ENCODE measurements at places on chromosomes 2 and 18.

DNA sequence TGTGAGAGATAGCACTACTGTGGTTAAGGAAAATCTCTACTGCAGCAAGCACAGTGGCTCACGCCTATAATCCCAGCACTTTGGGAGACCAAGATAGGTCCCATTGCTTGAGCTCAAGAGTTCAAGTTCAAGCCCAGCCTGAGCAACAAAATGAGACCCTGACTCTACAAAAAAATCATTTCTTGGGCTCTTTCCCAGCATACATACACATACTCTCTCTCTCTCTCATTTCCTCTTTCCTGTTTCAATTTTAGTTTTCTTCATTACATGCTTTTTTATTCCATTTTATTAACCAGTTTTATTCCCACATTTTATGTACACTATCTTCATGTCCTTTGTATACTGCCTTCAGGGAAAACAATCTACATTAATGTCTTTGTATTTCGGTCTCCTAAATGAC is 14.6 kb downstream of the WDR33 start:
- no peak for DNase-seq

GRCh38 chr18:456361-457139 is 44.0 kb downstream of the COLEC12 start:
- DNase-seq, result peak; percentile 64

DNA sequence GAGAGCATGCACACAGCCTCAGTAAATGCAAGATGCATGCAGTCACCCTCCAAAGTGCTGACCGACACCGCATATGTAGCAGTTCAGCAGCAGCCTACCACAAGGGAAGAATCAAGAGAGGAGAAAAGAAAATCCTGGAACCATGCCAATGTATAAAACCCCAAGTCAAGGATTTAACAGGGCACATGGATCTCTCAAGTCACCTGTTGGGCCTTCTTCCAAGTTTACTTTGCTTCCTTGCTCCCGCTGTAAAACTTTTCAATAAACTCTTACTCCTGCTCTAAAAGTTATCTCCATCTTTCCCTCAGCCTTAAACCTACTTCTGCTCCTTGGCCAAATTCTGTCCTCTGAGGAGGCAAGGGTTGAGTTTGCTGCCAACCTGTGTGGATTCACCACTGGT is 147.8 kb upstream of the MAP2 start:
- no peak for DNase-seq

DNA sequence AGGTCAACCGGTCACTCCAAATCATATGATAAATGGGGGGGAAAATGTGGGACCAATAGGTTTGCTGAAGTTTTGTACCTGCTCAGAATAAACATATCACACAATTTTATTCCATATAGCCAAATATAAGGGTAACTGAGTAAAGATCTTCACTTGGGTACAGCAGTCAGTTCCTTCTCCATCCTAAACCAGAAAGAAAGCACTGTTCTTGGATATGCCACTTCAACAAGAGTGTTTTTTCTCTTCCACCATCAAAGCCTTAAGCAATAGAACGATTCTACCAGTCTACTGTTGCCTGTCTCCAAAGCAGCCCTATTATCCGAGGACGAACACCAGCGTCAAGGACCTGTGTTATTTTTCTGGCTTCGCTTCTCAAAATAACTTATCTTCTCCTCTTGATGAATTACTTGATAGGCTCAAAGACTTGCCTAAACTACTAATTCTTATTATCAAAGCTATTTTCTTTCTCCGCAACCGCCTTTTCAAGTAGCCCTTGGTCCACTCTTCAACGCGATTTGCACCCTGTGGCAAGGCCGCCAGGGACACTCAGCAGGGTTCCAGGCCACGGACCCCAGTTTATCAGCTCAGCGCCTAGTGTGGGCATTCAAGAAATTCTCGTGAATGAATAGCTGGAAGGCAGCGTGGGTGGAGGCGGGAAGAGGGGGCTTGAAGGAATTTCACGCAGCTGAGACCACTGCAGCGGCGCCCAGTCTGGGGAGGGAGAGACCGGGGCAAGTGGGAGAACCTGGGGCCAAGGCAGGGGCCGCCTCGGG is 646 bp downstream of the ALS2 start:
- peak; percentile 3 for DNase-seq

DNA sequence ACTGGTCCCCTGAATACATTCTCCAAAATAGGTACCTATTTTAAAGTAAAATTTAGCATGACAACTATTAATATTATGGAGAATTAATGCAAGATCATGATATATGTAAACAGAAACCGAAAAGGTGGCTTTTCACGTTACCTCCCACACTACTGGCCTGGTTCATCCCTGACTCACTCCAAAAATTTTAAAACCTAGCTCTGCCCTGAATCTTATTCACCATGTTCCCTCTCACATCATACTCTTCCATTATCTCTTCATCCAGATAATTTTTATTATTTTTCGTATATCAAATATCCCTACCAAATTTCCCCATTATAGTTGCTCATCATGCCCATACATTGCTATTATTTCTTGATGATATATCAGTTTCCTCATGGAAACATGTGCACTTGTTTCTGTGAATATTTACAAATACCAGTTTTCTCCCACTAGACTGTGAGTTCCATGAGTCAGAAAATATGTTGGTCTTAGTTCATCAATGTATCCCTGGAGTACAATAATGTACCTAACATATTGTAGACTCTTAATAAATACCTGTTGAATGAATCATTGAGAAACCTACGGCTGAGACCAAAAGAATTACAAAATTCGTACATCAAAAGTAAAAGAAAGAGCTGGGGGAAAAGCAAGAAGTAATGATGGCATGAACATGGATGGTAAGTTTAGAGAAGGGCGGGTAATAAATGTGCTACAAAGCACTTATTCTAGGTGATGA is 360.1 kb upstream of the CHAC2 start:
- peak; percentile 1 for DNase-seq

Measured in fibroblast of skin of abdomen (primary cell).